ENCODE measurements at places on chromosomes 4 and X.
A peak's percentile ranks its signal among the peaks of the same experiment; 100 is the strongest.

GRCh38 chr4:38684951-38685844, 21.2 kb downstream of the KLF3 start:
- DNase-seq = no peak

GRCh38 chrX:129077424-129078170, 445.7 kb downstream of the SMARCA1 start:
- DNase-seq = no peak

- DNase-seq = no peak
Measured at GRCh38 chr4:56311299-56311975, 75.9 kb downstream of the AASDH start.

GRCh38 chr4:87465739-87466366, 43.5 kb downstream of the NUDT9 start:
- no peak for DNase-seq

DNA sequence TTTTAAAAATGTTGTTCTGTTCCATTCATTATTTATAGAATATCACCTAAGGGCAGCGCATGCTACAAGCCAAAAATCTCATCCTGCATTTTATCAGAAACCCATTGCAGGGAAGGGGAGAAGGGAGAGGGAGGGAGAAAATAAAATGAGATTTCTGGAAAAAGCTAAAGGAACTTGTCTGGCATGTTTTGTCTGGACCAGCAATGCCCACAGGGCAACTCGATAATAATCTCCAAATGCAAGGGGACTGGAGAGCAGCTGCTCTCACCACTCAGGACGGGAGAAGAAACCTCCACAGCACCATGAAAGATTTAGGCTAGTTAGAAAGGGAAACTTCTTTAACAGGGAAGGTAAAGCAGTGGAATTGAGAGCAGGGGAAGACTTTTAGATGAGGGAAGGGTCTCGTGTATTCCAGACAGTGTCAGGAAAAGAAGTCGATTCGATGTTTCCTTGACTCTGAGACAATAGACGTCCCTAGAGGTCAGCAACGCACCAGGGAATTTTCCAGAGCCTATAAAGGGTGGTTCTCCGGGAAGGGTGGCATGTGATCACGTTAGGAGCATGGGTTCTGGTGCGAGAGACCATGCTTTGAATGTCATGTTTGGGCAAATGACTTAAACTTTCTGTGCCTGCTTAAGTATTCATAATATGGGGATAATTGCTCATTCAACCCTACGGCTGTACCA, 132.2 kb upstream of the NDP start:
- DNase-seq = no peak

GRCh38 chr4:153160821-153161220, 43.4 kb upstream of the TRIM2 start:
- DNase-seq = no peak

DNA sequence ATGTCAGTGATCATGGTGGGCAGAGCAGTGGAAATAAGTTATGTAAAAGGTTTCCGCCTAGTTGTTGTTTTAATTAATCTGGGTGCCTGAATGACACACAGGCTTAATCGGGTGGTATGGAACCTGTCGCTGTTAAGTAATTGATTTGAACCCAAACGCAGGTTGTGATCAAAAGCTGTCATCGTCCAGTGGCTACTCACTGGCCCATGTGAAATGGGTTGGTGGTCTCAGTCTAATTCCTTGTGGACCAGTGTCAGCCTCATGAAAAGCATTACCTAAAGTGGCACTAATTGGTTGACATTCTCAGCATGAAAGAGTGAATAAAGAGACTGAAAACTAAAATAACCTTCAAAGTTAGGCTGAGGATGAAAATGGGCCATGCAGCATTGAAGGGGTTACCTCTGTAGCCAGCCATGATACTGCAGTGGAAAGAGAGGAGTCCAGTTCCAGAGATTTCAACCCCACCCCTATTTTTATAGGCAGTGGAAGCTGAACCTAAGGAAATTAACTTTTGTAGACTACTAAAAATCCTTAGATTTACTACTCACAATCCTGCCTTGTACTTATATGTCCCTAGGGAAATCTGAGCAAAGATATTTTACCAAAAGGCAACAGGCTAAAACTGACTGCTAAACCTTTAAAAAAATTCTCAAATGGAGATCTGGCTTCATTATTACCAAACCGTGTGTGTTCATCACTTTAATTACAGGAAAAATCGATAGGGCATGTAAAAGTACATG, 251.7 kb upstream of the TENM3 start:
- no peak for DNase-seq

DNA sequence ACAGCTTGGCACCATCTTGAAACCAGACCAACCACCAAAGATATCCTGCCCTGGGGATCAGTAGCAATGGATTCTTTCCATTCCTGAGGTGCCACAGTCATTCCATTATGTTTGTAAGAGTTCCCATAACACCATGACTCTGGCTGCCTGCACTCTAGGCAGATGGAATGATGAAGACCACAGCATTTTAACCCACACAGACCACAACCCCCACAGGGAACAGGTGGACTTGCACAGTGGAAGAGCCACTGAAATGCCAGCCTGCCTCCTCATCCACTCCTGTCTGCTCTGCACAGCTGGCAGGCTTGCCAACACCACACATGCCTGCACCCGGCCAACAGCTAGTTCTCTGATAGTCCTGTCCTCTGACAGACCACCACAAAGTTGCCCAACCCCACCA, 2362.2 kb upstream of the AGA start:
- DNase-seq = no peak

DNA sequence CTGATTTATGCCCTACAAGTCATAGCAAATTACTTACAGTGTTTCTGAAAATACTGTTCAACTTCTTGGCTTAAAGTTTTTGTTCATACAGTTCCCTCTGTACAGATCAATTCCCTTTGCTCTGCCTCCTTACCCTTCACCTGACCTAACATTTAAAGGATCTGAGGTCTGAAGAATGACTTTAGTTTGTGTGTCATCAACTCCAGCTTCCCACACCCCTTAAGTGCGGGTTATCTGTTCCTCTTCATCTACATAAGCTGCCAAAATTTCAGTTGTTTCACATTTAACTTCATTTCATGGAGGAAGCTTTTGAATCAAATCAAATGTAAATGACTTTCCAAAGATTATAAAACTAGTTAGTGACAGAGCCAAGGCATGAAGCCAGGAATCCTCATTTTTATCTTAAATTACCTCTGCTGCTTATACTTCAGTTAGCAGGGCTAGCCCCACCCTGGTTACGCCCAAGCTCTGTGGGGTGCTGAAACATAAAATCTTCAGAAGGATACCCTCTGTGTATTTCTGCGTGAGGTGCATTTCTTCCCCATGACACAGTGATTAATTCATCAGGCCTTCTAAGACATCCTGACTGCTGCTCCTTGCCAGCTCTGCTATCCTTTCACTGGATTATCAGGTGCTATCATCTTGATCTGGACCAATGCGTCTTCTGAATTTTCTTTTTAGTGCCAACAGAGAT, 16.5 kb downstream of the CXCL1 start:
- no peak for DNase-seq

- peak; percentile 41 for DNase-seq
Measured at GRCh38 chrX:40154250-40154852, 56.6 kb upstream of the BCOR start.

Data from HL-60 (cell line).